Fibroblast of skin of scalp (primary cell): ENCODE measurements at places on chromosomes 7 and 10.
A peak's percentile ranks its signal among the peaks of the same experiment; 100 is the strongest.

GRCh38 chr10:88689366-88689765, 16.7 kb upstream of the LIPK start:
- DNase-seq = no peak

GRCh38 chr7:2782565-2782964, 61.5 kb downstream of the GNA12 start:
- DNase-seq = no peak

DNA sequence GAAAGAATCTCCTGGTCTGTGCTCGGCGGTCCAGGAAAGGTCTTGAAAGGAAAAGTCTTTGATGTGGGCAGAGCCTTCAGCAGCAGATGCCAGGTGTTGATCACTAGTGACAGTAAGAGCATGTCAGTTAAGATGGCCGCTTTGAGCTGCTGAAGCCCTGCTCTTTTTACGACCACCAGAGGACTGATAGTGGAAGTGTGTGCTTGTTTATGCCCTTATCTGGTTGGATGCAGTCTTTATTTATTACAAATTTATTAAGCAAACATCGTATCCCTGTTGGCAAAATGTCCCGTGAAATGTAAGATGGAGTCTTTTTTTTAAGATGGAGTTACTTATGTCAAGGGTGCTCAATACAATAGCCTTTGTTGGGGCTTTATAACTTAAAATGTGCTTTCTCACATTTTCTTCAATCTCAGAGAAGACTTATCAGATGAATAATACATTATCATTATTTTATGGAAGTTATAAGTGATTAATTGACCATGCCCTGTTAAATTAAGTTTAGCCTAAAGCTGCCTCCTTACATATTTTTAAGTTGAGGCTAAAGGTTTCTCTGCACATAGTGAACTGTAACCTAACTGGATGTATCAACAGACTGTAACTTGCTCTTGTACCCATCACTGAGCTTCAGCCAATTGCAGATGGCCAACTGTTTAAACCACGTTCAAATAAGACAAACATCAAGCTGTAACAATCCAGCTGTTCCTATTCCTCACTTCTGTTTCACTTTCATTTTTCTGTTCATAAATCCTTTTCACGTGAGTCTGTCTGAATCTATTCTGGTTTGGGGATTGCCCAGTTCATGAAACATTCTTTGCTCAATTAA, 97.4 kb upstream of the PIK3CG start:
- DNase-seq = peak; percentile 52

GRCh38 chr10:121495719-121496118, 102.5 kb downstream of the FGFR2 start:
- DNase-seq = no peak

DNA sequence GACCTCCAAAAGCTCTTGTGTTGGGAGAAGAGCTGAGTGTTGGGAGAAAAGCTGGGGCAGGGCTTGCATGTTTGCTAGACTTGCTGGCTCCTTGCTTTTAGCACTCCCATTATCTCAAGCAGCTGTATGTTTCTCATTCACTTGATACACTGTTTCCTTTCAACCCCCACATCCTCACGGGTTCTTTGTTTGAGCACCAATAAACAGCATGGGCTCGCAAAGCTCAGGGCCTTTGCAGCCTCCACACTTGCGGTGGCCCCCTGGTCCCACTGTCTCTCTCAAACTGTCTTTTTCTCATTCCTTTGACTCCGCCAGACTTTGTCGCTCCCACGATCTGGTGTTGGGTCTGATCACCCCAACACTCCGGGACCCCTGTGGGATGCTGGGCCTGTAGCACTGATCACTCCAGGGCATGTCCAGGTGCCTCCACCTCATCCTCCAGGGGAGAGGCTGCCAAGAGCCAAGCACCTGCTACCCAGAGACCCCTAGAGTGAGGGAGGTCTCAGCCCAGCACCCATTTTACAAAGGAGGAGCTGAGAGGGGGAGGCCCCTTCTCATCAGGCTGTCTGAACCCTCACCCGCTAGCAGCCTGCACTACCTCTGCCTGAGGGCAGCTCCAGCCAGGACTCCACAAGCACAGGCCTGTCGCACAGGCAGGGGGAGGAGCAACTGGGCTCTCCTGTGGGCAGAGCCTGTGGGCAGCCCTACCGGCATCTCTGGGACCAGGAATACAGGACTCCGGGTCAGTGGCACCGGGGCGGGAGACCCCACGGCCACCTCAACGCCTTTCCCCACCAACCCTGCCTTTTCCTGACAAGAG, 49.1 kb upstream of the MSMB start:
- no peak for DNase-seq

DNA sequence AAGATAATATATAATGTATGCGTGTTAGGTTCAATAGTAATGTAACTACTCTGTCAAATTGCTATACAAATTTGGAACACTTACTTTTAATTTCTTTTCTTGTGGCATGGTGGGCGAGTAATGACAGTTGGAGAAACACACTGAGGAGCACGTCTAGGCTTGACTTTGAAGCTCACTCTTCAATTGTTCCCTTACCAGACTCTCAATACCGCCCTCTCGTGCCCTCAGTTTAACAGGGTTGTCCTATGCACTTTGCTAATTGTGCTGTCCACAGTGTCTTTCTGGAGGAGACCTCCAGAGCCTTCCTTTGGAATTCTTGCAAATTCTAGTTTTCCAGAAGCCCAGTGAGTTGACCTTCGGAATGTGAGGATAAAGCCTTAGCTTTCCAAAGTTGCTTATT, 107.2 kb upstream of the RELN start:
- no peak for DNase-seq

- peak; percentile 71 for DNase-seq
Measured at GRCh38 chr7:74598558-74598957, 59.0 kb upstream of the GTF2I start.

DNA sequence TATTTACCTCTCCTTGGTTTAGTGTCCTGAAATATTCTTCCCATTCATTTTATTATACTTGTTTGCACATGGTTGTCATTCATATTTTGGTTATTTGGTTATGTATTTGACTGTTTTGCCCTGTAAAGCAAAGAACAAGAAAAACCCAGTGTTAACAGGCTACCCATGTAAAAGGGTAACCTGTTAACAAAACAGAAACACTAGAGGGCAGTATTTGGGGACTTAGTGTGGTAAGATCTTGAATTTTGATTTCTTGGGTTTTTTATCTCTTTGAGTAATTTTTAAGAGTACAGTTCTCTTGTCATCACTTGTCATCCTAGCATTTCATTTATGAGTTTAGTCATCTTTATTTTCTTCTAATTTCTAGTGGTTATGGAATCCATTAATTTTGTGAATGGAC, 51.3 kb downstream of the POLL start:
- peak; percentile 21 for DNase-seq

DNA sequence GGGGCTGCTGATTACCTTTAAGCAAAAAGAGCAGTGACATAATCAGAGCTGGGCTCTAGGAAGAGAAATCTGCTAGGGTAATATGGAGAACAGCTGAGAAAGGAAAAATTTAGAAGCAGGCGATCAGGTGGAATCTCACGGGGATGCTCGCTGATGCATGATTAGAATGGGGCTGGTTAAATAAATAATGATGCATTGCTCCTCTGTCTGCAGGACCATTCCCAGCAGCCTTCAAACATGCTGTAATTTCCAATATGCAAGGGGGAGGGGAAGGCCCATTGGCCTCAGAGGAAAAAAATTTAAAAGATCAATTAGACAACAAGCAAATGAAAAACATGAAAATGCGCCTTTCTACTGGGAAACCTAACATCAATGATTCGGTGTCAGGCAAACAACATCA, 65.6 kb upstream of the C10orf90 start:
- no peak for DNase-seq

DNA sequence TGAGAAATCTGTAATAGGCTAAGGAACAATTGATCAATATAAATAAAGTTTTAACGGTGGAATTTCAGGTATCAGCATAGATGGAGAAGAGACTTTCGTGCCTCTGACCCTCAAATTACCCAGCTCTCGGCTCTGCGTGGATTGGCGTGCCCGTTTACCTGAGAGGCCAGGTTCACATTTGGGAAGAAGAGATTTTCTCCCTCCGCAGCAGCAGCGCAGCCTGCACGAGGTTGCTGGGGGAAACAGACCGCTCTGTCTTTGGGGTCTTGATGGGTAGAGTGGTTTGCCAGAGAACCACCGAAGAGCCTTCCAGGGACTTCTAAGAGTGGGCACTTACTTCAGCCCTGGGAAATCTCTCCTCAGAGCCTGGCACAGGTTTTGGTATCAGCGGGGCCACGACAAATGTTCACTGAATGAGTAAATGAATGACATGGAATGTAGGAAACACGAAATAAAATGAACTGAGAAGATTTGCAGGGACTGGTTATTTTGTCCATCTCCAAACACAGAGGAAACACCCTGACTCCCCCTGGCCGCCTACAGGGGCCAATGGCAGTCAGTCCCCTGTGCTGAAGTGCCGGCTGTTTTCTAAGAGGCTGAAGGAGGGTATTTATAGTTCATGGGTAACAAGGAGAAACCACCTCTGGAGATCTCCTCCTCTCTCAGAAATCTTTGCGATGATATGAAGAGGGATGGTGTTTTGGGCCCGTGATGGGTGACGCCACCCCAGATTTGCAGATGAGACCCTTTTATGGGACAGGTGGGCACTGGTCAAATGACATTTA, 338.5 kb downstream of the ADARB2 start:
- DNase-seq = no peak

DNA sequence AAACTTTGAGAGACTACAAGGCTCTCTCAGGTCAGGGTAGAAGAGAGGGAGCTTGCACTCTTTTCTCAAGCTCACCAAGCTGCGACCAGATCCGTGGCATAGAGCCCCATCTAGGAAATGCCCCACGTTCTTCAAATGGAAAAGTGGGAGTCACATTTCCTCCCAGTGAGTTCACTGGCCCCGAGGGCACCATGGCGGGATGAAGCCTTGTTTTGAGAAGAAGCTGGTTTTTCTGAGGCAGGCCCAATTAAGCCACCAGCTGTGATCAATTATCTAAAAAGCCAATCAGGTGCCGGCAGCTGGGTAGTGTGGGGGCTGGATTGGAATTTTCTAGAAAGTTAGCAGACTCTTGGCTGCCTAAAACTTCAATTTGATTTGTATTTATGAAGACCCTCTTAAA, 101.4 kb downstream of the ZNF365 start:
- DNase-seq = peak; percentile 61

DNA sequence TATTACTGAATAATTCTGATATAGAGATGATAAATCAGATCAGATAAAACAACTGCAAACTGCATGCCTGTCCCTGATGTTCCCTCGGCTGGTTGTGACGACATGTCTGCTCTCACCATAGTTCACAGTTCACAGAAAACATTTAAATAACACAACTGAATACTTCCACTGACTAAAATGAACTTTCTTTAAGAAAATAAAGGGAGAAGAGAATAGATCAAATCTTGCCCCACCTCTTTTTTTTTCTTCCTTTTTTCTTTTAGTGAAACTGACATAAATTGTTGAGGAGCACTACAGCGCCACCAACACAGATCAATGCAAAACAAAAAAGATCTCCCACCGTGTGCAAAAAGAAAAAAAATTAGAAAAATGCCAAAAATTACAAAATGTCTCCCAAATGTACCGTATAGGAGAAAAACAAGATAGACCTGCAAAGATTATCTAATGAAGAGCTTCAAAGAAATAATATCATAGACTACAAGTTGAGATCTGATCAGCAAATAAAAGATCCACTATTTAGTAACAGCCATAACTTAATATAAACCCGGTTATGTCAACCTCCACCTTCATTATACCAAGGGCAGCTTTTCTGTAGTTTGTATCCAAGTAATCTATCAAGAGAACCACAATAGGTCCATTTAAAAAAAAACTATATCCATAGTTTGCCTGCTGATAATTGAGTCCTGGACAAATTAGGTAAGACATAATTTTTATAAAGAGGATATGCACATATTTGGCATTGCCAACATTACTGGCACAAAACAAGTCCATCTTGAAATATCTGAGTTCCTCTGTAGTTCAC, 30.7 kb upstream of the EPC1 start:
- DNase-seq = peak; percentile 59

DNA sequence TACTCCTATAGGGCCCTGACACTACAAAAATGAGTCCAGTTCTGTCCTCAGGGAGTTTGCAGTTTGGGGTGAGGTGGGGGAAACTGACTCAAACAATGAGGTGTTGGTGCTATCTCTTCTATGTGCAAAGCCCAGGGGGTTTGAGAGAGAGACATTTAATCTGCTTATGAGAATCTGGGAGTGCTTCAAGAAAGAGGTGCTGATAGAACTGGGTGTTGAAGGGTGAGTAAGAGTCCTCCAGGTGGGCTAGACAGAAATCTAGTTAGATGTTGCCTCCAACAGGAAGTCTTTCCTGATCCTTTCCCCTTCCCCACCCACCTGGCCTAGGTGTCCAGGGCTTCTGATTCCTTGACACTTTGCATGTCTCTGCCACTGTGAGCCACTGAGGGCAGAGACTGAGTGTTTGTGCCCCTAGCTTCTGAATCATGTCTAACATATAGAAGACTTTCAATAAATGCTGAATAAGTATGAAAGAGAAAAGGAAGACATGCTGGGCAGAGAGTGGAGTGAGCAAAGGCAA, 53.0 kb downstream of the FAM241B start:
- no peak for DNase-seq

DNA sequence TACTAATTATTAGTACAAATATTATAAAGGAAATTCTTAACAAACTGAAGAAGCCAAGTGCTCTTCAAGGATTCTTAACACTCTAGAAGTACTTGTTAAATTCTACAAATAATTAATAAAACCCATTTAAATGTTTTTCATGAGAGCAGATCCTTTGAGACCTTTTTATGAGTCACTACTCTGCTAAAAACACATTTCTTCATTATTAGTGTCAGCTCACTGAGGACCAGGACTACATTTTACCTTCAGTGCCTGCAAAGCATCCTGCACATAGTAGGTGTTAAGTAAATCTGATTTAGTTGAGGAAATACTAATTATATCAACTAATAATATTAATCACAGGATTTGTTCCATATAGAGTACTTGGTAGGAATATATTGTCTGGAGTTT, 273.6 kb downstream of the PHTF2 start:
- no peak for DNase-seq

- DNase-seq = no peak
Measured at GRCh38 chr10:116118847-116119246, 154.2 kb downstream of the GFRA1 start.

- peak; percentile 21 for DNase-seq
Measured at GRCh38 chr10:48655411-48656240, 29.0 kb upstream of the WDFY4 start.

GRCh38 chr10:112059220-112059619, 124.3 kb downstream of the GPAM start:
- no peak for DNase-seq

DNA sequence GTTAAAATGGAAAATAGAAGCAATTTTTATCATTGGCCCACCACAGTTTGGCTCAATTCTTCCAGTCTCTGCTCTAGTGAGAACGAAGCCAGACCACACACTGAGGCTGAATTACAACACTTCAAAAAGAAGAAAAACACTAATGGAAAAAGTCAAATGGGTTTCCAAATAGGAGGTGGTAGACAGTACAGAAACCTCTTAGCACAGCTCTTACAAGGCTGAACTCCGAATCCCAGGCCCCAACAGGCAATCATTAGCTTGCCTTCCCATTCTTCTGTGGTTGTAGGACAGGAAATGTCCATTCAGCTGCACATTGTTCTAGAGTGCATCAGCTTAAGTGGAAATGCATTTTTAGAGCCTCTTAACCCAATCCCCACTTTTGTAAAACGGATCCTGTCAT, 115.1 kb upstream of the MEOX2 start:
- DNase-seq = peak; percentile 77
